ENCODE measurements at places on chromosomes 4 and X.

- no peak for DNase-seq
Measured at GRCh38 chrX:103467887-103468286, 51.4 kb downstream of the RAB40A start.

GRCh38 chr4:155071962-155072361 lies 136.5 kb upstream of the NPY2R start:
- DNase-seq, result no peak

- no peak for DNase-seq
Measured at GRCh38 chr4:125313989-125314667, 627 bp upstream of the FAT4 start.

GRCh38 chr4:169295822-169296221 lies 25.1 kb upstream of the SH3RF1 start:
- no peak for DNase-seq

- no peak for DNase-seq
Measured at GRCh38 chr4:176400816-176401461, 81.2 kb downstream of the SPCS3 start.

- no peak for DNase-seq
Measured at GRCh38 chr4:168101026-168101425, 8.7 kb downstream of the ANXA10 start.

Measured in NCI-H2171 (cell line).